Stimulated activated CD4-positive, alpha-beta T cell treated with anti-CD3 and anti-CD28 coated beads, Interleukin-1b, Interleukin-23, amount 100 ng/mL, for 1 hour (primary cell): ENCODE measurements at places on chromosomes 5 and 9.

DNA sequence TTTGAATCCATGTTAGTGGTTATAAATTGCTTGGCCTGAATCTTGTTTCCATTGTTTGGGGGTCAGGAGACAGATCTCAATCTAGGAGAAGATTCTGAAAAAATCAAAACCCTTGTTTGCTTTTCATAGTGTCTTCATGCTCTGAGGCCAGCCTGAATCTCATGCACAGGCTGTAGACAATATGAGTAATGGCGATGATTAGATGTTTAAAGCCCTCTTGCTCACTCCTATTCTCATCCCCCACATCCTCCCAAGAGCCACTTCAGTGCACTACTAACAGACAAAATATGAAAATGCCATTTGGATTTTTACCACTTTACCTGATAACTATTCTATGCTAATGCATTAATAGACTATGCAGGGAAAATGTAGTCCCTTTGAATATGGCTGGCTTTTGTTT, 129.4 kb downstream of the NUDT12 start:
- no peak for DNase-seq

DNA sequence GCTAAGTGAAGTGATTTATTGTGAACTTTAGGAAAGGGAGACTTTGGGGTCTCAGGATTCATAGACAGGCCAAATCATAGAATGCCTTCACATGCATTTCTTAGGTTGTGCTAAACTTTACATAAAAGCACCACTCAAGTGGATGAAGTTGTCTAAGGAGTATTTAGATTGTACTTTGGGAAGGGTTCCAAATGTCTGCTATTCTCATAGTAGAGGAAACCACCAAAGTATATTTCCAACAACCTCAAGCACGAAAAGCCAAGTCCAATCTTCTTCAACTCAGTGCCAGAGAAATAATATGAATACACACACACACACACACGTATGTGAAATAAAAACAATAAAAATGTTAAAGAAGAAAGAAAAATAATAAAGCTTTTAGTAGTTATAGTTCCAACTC, 41.8 kb downstream of the ENC1 start:
- DNase-seq = no peak

- no peak for DNase-seq
Measured at GRCh38 chr5:171961117-171961516, 45.3 kb downstream of the FBXW11 start.

DNA sequence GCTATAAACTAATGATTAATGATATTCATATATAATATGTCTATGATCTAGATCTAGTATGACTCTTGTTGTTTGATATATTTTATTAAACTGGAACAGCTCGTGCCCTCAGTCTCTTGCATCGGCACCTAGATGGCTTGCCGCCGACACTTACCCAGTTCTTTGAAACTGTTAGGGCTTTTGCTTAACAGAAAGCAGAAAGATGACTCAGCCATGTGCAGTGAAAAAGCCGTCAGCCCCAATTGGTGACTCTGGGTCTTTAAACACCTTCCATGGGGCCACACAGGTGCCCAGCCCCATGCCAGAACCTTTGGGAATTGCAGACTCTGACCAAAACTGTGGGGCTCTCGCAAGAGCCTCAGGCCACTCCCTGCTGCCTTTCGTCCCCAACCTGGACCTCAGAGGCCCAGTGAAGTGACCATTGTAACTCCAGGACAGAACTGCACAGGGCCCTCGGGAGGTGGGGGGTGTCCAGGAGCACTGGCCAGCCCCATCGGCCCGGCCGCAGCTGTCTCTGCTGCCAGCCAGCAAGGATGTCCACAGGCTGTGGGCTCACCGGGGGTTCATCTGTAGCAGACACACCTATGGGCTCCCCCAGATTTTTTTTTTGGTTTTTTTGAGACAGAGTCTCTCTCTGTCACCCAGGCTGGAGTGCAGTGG, 7.8 kb downstream of the LCN10 start:
- DNase-seq = no peak

- DNase-seq = peak; percentile 23
Measured at GRCh38 chr5:95870105-95870672, 47.7 kb upstream of the GLRX start.

DNA sequence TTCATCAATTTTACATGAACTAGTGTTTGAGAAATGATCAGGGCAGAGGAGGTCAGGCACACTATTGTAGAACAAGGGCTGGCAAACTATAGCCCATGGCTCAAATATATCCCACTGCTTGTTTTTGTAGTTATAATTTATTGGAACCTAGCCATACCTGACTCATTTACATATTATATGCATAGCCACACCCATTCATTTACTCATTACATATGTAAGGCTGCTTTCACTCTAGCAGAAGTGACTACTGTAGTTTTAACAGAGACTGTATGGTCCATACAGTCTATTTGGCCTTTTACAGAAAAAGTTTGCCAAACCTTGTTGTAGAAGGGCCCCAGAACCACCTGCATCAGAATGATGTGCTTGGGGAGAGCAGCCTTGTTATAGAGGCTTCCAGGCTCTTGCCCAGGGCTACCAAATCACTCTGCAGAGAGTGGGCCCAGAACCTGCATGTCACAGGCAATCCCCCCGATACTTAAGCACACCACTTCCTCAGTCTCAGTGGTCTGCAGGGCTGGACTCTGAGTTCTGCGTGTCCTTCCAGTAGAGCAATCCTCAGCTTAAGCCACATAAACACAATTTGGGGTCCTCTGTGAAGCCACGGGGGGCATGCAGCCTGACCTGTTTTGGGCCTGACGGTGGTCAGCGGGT, 6.7 kb downstream of the ANKS6 start:
- DNase-seq = no peak

- DNase-seq = no peak
Measured at GRCh38 chr5:17127743-17128231, 89.6 kb upstream of the BASP1 start.

GRCh38 chr9:1702701-1703100, 312.4 kb upstream of the SMARCA2 start:
- DNase-seq = no peak

DNA sequence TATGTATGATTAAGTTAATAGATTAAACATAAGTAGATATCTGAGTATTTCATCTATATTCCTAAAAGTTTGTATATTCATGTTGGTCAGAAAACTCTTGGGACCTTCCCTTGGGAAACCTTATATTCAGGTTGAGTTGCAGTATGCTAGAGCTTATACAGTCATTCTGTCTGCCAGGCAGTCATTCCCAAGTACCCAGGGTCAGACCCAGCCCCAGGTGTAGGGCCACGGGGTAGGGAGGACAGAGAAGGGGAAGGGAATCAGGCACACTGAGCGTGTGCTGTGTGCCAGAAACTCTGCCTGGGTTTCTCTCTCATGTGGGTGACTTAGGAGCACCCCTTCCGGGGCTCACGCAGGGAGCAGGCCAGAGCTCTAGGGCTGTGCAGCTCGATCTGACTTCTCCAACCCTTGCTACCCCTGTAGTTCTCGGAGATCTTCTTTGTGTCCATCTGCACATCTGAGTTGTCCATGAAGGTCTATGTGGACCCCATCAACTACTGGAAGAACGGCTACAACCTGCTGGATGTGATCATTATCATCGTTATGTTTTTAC, 28.2 kb downstream of the CATSPER3 start:
- DNase-seq = no peak

DNA sequence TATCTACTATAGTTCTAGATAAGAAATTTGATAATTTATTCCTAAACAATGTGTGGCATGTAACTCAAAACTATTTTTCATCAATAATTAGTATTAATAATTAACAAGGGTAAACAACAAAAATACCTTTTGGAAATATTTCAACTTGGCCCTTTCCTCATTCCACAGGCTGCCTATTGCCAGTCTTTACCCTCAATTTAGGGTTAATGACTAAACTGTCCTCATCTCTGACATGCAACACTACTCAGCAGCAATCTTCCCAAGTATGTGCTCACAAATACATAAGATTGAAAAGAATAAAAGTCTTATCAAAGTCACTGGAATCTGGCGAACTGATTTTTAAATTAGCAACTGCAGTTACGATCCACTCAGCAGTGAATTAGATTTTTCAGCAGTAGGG, 153.6 kb downstream of the GLIS3 start:
- no peak for DNase-seq

DNA sequence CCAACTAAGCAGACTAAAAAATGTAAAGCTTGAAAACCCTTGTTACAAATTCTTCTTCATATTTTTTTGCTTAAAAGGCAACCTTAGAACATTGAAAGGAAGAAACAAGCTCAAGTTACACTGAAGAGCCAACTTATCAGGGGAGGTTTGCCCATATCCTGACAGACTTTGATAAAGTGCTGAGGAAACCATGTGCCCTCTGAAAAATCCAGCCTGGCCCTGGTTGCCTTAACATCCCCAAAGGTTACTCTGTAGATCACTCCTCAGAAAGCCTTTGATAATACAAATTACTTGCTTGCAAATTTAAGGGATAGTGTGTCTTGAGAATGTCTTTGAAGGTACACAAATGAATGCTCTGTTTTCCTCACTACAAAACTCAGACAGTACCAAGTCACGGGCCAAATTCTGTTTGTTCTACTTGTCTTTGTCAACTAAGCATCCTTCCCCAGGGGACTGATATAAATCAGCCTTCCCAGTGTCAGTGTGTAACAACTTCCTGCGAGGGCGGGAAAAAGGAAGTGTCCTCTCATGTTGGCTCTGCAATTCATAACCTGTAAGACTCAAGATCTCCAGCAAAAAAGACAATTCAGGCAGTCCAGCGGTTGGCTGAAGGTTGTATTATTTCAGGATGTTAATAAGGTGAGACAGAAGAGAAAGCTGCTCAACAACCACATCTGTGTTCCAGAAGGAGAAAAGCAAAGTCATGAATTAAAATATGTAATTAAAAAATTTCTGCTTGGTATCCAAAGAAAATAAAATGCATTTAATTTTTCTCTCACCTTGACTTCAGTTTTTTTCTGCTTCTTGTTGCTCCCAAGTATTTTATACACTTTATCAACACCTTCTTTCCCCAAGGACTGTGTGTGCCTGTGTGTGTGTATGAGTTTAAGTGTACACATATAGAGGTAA, 199.9 kb downstream of the PIK3R1 start:
- DNase-seq = no peak

GRCh38 chr5:33531824-33532223, 91.1 kb downstream of the TARS1 start:
- DNase-seq = no peak

DNA sequence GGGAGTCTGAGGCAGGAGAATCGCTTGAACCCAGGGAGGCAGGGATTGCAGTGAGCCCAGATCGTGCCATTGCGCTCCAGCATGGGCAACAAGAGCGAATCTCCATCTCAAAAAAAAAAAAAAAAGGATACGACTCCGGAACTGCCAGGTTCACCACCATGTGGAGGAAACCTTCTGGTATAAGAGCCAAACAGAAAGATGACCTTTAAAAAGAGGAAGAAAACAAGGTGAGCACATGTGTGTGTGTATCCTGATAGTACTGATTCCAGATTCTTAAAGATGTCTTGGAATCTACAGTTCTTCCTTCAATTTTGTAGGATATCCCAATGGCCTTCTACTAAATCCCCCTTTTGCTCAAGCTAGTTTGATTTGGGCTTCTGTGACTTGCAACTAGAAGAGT, 33.7 kb downstream of the FBXO10 start:
- DNase-seq = no peak

GRCh38 chr5:175681968-175682340, 24.1 kb downstream of the HRH2 start:
- DNase-seq = no peak

DNA sequence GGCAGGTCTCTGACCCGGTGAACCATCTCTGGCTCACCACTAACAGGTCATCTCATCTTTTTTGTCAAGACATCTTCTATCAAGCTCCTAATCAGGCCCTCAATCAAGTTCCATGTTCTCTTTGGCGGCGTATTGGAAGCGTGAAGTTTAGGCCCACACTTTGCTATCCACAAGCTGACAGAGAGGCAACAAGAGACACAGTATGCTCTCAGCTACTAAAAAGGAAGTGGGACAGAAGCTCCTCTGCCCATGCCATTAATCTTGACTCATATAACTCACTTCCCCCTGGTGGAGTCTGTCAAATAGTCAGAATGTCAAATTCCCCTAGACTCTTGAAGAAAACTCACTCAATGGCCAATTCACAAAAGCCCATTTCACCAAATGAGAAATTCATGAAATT, 77.6 kb upstream of the TMC1 start:
- no peak for DNase-seq

GRCh38 chr9:26158631-26159150, 480.4 kb upstream of the TUSC1 start:
- no peak for DNase-seq

- no peak for DNase-seq
Measured at GRCh38 chr9:94085062-94085639, 887 bp downstream of the PTPDC1 start.

GRCh38 chr5:144141585-144141984, 28.9 kb downstream of the YIPF5 start:
- DNase-seq = no peak

DNA sequence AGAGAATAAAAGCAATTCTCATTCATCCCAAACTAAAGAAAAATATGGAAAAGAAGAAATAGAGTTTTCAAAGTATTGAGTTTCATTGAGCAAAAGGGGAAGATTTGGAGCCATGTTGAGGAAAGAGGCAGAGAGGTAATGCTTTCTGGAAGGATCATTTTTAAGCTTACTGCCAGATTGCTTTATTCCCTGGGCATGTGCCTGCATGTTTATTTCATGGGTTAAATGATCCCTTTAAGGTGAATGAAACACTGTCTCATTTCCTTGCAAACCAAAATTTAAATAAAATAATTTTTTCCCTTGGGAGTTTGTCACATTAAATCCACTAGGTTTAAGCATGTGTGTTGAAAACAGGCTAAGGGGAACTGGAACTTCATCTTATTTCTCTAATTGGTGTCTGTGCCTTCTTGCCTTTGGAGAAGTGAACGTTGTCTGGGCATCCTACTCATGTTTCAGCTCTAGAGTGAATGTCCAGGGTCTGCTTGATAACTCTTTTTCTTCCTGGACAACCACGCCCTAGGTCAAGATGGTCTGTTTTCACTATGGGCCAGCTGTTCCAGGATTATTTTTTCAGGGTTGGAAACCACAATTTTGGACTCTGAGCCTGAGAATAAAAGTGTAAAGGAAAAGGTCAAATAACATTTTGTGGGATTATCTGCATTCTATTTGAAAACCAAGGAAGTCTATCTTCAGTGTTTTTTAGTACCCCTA, 114.1 kb upstream of the ELL2 start:
- DNase-seq = no peak

GRCh38 chr5:163506726-163507125, 1.3 kb downstream of the MAT2B start:
- no peak for DNase-seq

- no peak for DNase-seq
Measured at GRCh38 chr9:26361010-26361409, 531.6 kb downstream of the CAAP1 start.

DNA sequence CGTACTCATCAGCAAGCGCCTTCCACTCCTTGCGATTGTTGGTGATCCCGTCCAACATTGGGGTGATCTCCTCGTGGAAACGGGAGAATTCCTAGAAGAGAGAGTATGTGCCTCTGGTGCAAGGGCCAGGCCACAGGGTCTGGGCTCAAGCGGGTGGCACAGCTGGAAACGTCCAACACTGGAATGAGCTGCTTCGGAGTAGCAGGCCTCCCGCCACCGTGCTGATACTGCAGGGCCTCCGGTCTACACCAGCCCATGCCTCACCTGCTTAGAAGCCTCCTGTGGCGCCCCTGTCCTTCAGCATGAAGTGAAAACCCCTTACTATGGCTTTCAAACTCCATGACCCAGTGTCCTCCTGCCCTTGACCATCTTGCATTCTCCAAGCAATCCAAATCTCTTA, 81.4 kb downstream of the PDE6A start:
- DNase-seq = no peak

GRCh38 chr9:108325406-108325805, 530.4 kb downstream of the ACTL7B start:
- DNase-seq = no peak

- DNase-seq = no peak
Measured at GRCh38 chr9:70830618-70831017, 290.8 kb downstream of the TRPM3 start.

GRCh38 chr5:118679264-118679940, 308.9 kb downstream of the DTWD2 start:
- no peak for DNase-seq
